Camera-type eye (tissue), 1 donor: ENCODE measurements at places on chromosomes 11 and 22. TPM values are rescaled to one million over a fixed set of nuclear protein-coding genes. Genes with fewer than 3 reads are reported as not detected.

Gene ACR
- not detected for total RNA-seq

Gene TLCD5
- 26.3 TPM for total RNA-seq

Gene DLG2
- total RNA-seq: 73.8 TPM

Gene ACTN3
- total RNA-seq: 0.49 TPM

Gene SERPIND1
- 0.38 TPM for total RNA-seq

Gene CCDC90B
- 74.0 TPM for total RNA-seq

Gene DENND6B
- total RNA-seq: 16.9 TPM

Gene CARD16
- total RNA-seq: 7.7 TPM

Gene CSNK2A3
- total RNA-seq: 4.7 TPM

Gene SLC22A25
- total RNA-seq: not detected

Gene CCDC87
- 0.38 TPM for total RNA-seq

Gene HTR3B
- not detected for total RNA-seq

Gene IGLL1
- not detected for total RNA-seq
